ENCODE measurements at places on chromosomes 12 and 14.

- DNase-seq = no peak
Measured at GRCh38 chr14:85224241-85224640, 305.7 kb upstream of the FLRT2 start.

GRCh38 chr14:63542231-63542999 lies 762 bp downstream of the PPP2R5E start:
- DNase-seq = no peak

- DNase-seq = no peak
Measured at GRCh38 chr12:122886851-122887818, 8.8 kb downstream of the VPS37B start.

DNA sequence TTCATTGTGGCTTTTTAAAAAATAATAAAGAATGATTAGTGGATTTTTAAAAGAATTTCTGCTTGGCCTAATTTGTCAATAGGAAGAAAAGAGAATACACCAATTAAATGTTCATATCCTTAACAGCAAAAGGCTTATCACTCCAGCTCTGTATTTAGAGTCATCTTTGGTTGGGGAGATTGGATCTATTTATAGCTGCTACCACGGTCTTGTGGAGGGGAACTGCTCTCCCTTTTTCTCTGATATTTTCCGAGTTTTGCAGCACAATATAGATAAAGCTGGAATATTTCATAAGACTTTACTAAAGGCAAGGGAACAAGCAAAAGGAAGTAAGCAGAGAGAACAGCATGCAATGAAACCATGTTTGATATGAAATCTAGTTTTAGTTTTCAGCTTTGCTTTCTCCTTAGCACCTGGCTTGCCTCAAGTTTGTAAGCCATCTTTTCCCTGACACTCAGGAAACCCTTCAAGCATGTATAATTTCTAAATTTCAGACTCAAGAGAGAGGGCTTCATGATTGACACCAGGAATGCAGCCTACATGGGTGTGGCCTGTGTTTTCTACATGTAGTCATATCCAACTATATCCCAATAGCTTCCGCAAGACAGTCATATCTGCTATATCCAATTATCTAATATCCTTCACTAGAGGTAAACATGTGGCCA lies 35.2 kb downstream of the BRMS1L start:
- no peak for DNase-seq

- no peak for DNase-seq
Measured at GRCh38 chr12:77070800-77071449, 5.6 kb upstream of the E2F7 start.

DNA sequence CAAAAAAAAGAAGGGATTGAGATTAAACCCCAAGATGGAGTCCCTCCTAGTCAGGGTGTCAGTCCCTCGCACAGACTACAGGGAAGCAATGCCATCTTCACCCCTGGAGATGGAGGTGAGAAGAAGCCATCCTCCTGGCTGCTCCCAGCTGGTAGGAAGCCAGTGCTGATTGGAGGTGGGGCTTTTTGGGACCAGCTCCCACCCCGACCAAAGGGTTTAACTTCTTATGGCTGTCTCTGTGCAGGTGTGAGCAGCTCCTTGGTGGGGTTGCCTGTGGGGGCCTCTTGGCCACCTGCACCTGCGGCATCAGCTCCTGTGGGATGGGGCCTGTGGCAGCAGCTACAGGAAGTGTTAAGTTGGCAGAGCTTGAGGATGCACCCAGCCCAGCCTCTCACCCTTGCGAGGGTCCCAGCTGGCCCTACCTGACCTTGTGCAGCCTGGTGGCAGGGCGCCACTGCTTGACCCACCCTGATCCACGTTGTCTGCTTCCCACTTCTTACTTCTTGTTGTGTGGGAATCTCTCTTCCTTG lies 3.8 kb upstream of the KRT86 start:
- DNase-seq = no peak

DNA sequence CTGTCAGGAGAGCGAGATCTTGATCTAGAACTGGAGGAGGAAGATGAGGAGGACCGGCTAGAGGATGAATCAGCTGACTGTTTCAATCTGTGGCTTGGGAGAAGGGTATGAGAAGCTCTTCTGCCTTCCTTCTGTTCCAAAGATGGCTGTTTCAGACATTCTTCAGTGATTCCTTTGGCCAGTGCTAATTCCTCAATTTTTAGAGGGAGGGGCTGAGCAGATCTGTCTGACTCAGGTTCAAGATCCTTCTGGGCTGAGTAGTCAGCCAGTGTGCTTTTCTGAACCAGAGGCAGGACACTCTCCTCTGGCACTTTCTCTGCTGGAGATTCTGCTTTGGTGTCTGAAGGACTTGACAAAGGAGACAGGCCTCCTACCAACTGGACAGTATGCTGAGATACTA lies 15.2 kb downstream of the ACIN1 start:
- DNase-seq = no peak

DNA sequence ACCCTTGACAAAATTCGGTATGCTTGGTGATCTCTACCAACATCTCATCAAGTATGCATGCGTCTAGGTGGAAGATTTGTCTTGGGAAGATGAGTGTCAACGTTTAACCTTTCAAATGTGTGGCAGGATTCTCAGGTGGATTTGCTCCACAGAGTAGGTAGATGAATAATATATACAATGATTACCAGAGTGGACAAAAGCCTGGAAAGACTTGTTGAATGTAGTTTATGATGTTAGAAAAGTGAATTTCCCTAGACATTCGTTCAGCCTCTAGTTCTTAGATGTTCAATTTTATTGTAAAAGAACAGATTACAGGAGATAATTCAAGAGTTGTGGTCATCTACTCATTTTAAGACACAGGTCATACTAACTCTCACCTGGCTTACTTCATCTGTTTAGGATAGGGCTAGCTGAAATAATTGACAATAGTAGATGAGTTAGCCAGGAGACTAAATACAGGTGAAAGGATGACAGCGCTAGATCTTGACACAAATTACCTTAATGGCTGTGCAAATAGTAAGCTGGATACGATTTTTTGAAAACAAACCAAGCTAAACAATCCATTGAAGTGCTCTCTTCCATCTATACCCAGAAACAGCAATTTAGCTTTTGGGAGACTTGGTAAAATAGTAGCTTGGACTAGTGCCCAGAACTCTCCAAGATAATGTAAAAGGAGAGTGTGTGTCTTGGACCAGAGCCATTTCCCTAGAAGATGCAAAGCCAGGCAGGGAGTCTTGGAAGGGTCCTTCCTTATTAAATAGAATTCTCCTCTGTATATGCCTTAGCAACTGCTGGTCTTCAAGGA lies 168.0 kb downstream of the DACT1 start:
- no peak for DNase-seq

DNA sequence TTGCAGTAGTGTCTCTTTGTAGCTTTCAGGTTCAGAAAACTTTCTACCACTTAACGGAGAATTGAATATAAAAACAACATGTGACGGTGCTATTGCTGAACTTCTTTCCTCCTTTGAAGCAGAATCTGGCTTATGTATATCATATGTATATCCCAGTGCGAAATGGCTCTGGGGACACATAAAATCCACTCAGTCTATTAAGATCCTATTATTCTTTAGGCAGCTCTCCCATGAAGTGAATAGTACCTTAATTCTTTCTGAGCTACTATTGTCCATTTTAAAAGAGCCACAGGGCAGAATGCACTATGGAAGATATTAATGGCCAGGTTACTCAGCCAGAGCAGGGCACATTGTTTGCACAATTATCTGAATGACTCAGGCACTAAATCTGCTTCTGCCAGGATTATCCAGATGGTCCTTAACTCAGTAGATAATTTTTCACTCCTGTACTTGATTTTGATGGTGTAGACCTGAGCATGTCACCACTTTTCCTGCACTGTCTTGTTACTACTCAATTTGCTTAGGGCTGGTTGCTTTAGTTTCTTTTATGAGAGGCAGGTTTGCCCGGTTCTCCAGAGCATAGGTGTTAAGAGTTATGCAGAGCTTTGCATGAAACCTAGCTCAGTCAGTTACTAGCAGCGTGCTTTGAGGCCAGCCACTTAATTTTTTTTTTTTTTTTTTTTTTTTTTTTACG lies 5.5 kb downstream of the CNTN1 start:
- DNase-seq = no peak

All from KG1 (cell line).